ENCODE measurements at places on chromosomes 7 and 10.

- no peak for DNase-seq
Observed at GRCh38 chr7:112298543-112299100, 92.1 kb downstream of the ZNF277 start.

- DNase-seq, result peak; percentile 29
Observed at GRCh38 chr10:81019029-81019890, 481.6 kb downstream of the SH2D4B start.

DNA sequence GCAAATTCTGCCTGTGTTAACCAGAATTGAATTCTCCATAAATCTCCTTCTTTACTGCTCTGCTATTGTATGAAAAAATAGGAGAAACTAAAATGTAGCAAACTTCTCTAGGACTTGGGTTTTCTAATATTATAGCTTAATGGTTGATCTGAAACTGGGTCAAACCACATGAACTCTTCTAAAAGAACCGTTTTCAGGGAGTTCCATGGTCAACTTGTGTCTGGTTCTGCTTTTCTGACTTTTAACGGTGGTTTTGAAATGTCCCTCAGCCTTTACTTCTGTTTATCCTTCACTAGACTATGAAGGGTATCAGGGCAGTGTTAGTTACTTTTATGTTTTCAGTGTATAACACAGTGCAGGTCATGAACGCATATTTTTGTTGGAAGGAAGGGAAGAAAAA, 242.2 kb downstream of the TSPAN12 start:
- DNase-seq, result no peak

- DNase-seq, result no peak
Observed at GRCh38 chr7:2715341-2716231, 27.6 kb downstream of the AMZ1 start.

DNA sequence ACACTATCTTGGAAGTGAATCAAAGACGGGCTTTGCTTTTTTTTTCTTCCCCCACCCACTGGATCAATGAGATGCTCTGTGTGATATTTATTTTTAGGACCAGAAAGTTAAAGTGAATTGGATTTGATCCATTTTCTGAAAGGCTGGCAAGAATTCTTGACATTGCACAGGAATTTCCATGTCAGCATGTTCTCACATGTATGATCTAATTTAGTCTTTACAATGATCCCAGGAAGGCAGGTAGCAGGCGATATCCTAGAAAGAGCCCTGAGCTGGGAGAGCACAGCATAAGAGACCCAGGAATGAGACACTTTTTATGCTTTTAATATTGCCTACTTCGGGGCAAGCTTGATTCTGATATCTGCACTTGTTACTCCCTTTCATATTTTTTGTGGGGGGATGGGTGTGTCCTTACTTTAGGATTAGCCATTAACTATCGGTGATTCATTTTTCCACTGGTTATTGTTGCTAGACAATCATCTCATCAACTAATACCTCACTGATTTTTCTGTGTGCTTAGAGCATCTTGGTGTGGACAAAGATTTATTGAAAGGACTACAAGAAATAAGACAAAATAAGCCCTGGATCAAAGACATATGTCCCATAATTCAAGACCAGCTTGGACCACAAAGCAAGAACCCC, 58.1 kb downstream of the NRP1 start:
- no peak for DNase-seq

GRCh38 chr10:13892871-13893270, 306.1 kb downstream of the PRPF18 start:
- DNase-seq, result no peak

DNA sequence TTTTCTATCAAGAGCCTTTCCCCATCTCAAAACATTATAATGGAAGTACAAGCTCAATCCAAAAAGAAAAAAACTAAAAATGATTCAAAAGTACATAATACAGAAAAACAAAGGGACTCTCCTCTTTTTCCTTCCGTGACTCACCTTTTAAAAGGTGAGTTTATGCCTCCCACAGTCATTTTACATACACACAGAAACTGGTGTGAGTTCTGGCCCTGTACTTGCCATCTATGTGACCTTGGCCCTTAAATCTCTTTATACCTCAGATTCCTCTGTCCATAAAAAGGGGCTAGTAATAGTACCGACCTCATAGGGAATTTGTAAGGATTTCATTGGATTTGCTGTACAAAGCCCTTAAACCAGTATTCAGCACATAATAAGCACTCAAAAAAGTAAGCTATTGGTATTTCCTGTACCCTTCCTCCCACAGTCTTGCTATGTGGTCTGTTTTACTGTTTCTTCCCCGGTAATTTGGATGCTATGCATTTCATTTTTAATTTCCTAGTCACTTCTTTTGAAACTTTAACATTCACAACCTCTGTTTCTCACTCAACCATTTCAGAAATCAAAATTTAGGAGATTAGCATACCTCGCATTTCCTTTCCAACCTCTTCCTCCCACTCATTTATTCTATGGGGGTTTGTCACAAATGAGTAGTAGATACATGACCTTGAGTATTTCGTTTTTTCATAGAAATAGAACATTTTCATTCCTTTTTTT, 39.0 kb downstream of the STK17A start:
- DNase-seq, result no peak

DNA sequence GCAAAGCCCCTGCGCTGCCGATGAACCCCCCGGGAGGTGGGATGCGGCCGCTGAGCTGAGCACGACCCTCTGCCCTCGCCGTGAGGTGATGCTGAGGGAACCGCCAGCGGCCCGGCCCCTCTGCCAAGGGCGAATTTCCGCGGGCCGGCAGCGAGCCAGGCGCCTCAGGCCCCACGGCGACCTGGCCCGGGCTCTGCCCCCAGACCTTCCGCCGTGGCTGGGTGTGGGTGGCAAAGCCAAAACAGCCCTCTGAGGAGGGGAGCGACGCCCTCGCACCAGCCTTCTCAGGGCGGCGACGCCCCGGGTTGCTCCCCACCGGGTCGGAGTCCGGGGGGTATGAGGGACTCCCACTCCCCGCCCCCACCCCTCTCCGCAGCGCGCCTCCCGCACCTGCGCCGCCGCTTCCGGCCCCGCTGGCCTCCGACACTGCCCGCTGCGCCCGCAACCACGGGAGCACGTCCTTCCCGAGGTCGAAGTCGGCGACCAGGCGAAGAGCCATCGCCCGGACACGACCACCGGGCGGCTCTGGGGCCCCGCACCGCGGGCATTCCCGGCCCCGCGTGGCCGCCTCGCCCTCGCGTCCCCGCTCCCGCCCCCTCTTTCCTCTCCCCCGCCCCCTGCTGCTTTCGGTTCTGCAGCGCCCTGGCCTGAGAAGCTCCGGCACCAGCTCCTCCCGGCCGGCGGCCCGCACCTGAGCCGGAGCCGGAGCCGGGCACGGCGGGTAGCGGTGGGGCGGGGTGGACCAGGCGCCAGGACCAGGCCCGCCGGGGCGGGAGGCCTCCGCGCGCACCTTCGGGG, at the start of gene GSAP:
TSS of gene GSAP (minus strand) at position 527 of the 798 bp plus-strand sequence. CDS start at position 499, 28 bp downstream.
- DNase-seq, result no peak

GRCh38 chr10:33422471-33423153, 88.1 kb upstream of the NRP1 start:
- no peak for DNase-seq
